ENCODE measurements at places on chromosomes 2 and 18. TPM values are rescaled to one million over a fixed set of nuclear protein-coding genes. Genes with fewer than 3 reads are reported as not detected.

Gene OTOS
- not detected for total RNA-seq

Gene LIPG
- 1.1 TPM for total RNA-seq

Gene MYO3B
- total RNA-seq: 0.17 TPM

Gene NTSR2
- total RNA-seq: not detected

Gene ESPNL
- total RNA-seq: not detected

Gene SLC16A14
- 0.68 TPM for total RNA-seq

Gene DYNAP
- total RNA-seq: not detected

Gene GPR35
- total RNA-seq: 0.44 TPM

Gene CDH19
- 2.8 TPM for total RNA-seq
